ENCODE measurements at places on chromosomes 11 and 22.

DNA sequence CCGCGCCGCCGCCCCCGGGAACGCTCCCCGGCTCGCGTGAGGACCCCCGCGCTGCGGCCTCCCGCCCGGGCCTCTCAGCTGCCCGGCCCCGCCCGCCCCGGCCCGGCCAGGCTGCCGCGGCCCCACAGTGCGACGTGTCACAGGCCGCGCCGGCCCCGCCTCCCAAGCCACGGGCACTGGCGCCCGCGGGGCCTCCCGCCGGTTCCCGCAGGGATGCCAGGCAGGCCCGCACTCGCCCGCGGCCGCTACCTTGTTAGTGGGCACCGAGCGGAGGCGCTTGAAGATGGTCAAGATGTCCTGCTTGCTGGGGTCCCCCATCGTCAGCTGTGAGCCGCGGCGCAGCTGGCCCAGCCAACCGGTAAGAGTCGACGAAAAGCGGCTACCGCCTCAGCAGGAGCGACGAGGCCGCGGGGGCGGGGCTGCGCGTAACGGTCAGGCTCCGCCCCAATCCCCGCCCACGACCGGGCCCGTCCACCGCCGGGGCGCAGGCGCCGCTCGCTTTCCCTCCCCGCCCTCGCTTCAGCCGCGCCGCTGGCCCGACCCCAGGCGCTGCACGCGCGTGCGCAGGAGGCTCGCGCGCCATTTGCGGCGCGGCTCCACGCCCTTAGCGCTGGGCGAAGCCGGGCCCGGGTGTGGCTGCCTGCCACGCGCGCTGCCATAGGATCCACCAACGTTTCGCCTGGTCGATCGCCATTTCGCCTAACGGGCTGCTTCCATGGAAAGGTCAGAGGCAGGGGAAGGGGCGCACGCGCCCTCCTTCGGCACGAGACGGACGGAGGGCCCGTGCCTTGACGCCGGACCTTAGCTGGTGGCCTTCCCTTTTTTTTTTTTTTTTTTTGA, at the start of gene ARFGAP3:
Gene ARFGAP3 (minus strand): TSS at position 409 of the 840 bp plus-strand sequence. CDS start 91 bp downstream, at position 318.
- peak; percentile 98 for DNase-seq

DNA sequence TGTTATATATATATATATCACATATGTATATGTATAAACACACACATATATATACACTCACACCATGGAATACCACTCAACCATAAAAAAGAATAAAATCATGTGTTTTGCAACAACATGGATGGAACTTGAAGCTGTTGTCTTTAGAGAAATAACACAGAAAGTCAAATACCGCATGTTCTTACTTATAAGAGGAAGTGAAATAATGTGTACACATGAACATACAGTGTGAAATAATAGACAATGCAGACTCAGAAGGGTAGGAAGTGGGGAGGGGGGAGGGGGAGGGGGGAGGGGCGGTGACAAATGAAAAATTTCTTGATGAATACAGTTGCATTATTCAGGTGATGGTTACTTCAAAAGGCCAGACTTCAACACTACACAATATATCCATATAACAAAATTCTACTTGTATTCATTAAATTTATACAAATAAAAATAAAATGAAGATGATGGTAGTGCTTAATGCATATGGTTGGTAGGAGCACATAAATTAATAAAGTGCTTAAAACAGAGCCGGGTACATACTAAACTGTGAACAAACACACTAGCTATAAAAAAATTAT, 5.8 kb upstream of the OR5B2 start:
- DNase-seq = no peak

DNA sequence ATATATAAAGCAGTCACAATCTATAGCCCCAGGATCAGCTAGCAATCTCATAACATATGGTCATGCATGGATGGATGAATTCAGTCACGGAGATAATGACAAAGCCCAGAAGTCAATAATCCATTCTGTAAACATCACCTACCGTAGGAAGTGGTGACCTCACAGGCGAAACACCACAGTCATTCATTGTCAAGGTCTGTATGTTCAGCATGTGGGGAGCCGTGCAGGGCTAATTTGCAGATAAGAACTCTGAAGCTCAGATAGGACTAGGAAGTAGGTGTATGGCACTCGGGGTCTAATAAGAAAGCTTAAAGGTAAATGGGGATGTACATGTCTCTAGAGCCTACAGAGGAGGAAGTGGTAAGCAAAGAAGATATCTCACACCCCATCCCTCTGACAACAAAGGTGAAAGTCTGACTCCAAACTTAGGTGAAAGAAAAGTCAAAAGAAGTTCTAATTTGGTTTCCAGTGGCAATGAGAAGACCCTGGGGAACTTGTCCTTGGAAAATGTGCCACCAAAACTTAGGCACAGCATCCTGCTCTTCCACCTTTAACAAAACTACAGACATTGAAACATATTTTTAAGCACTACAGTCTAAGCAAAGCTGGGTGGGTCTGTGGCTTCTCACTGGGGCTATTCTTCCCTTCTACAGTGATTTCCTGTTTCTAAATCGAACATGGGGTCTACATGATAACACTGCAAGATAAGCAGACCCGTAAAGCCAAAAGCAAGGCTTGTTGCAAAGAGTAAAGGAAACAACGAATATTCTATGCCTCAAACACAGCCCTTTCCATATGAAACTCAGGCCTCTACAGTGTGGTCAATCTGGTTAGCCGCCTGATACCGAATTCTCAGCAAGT, 5.2 kb downstream of the CRTAM start:
- no peak for DNase-seq

DNA sequence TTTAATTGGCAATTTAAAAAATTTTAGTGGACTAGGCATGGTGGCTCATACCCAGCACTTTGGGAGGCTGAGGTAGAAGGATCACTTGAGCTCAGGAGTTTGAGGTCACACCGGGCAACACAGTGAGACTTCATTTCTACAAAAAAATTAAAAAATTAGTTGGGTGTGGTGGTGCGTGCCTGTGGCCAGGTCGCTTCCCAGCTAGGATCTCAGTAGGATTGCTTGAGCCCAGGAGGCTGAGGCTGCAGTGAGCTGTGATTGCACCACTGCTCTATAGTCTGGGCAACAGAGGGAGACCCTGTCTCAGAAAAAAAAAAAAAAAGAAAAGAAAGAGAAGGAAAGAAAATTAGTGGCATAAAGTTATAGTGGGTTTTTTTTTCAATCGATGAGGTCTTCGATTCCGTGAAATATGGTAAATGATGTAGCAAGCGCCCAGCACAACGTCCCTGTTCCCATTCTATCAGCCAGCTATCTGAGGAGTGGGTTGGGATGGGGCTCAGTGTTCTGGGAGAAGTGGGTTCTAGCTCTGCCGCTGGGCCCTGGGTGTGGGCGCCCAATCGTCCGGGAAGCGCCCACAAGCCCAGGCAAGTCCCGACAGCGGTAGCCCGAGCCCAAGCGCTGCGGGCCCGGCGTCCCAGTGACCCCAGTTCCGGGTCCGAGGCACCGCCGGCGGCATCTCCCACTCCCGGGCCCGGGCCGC, 1.4 kb downstream of the FOSL1 start:
- DNase-seq = no peak

GRCh38 chr11:16841481-16841880, 103.0 kb downstream of the C11orf58 start:
- DNase-seq = no peak

- no peak for DNase-seq
These were observed 81.7 kb downstream of the SYN3 start for GRCh38 chr22:32976506-32976905.

DNA sequence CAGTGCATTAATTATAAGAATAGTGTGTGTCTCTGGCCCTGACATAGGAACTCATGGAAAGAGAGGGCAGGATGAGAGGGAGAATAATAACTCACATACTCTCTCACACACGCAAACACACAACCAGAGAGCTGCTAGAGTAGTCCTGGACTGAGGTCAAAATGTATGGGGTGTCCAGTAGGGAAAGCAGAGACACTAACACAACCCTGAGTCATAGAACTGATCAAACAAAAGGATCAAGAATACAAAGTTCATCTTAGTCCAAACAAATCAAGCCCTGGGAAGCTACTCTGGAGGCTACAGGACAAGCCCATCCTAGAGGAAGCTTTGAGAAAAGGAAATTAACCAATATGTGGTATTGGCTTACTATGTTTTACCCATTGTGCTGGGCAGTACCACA, 178.5 kb upstream of the GUCY1A2 start:
- DNase-seq = no peak
